ENCODE measurements at places on chromosomes 11 and 22. TPM values are rescaled to one million over a fixed set of nuclear protein-coding genes. Genes with fewer than 3 reads are reported as not detected.

GRCh38 chr11:34724973-34725372, 104.1 kb downstream of the EHF start:
- no peak for DNase-seq

DNA sequence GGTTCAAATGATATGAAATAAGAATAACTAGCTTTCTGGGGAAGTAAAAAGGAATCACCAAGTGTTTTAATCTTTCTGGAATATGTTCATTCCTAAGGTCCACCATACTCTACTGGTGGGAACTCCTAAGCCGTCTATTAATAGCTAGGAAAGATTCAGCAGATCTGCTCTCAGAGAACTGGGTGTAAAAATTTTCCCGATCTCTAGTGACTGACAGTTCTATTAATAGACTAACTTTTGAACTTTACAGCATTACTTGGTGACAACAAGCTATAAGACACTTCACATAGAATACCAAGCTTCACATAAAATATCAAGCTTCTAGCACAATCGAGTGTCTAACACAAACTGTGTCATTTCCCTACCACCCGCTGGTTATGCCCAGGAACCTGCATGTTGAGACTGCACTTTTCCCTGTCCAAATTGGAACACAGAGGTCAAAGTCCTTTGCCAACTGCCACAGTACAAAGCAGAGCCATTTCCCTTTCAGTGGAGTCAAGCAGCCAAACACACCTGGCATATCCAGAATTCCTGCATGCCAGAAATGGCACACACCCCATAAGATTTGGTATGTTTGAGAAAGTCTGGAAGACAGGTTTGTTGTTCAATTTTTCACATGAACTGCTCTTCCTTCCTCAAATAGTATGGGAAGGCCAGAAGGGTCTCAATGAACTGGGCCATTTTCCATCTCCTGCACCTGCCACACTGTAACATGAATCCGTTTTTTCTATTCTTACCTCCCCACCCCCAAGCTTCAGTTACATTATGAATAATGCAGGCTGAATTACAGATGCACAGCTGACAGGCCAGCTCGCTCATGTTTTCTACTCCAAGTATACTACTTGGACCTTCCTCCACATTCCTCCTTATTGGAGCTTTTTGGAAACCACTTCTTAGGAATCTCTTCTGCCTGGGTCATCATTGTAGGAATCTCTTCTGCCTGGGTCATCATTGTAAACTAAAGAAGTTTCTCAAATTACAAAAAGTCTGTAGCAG, 3.7 kb downstream of the OSBP start:
- DNase-seq: no peak

DNA sequence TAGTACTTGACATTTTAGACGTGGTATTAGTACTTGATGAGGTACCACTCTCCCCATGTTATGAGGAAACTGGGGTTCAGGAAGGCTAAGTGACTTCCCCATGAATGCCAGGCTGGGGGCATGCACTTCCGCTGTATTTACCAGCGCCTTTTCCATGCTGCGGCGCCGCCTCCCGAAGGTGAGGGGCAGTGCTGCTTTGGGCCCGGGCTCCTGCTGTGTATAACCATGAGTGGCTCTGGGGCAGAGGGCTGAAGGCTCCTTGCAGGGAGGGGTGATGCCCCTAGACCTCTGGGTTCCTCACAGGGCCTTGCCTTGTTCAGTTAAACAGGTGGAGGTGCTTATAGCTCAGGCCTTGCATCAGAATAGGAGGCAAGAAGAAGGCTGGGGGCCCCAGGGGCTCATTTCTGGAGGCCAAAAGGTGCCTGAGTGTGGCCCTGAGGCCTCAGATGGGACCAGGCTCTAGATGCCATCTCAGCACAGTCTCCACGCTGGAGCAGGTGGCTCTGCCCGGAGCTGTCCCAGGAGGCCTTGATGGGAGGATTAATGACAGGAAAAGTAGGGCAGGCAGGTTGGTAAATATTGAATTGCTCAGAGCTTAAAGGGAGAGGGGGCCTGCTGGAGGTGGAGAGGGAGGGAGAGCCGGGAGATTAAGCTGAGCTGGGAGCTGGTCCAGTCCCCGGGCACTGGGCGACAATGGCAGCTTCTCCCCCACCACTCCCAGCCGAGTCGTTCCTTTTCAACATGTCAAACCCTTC, 129.6 kb downstream of the CEP164 start:
- DNase-seq: no peak

- no peak for DNase-seq
These were observed 1.7 kb upstream of the OSM start for GRCh38 chr22:30268331-30268730.

GRCh38 chr22:47121791-47122190, 359.3 kb downstream of the TBC1D22A start:
- DNase-seq: no peak

- no peak for DNase-seq
These were observed 256.4 kb downstream of the NTM start for GRCh38 chr11:131626788-131627187.

DNA sequence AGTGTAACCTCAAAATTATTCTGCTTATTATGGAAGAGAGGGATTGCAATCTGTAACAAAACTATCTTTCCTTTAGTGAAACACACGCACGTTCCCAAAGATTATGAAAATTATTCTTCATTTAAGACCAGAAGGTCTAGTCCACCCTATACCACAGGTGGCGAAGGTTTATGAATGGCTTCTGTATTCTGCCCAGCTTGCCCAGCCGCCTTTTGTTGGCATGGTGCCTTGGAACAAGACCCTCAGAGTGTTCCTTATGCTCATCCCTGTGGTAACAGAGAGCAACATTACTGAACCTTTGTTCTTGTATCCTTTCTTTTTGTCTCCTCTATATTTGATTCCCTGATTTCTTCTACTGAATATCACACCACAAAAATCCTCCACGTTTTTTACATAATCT, 116.4 kb downstream of the FAR1 start:
- DNase-seq: no peak

DNA sequence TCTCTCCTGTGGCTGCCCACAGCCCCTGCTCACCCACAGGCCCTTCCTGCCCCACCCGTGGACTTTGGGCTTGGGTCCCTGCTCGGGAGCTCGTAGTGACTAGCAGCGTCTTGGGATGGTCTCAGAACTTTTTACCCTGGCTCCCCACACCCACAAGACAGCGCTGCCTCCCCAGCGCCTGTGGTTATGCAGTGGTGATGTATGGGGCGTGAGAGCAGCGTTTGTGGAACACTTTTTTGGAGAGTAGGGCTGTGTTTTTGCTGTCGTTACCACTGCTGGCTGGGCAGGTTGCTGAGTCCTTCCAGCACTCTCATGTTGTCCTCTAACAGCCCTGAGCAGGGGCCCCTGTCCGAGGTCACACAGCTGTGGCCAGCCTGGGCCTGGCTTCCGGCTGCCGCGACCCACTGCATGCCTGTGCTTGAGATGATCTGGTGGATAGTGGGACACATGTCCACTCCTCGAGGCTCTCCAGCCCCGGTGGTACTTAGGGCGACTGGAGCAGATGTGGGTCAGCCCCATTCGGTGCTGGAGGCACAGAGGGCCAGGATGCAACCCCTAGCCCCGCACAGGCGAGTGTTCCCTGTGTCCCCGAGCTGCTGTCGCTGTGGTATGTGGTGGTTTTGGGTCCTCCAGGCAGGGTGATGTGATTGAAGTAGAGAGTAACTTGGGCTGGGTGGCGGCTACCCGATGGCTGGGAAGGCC, 7.1 kb upstream of the GRAMD4 start:
- DNase-seq: no peak

- no peak for DNase-seq
These were observed 224.8 kb upstream of the RAG2 start for GRCh38 chr11:36822829-36823228.

CLNS1A gene
- 87.9 TPM for total RNA-seq

GLYAT gene
- total RNA-seq: not detected

RFPL3 gene
- total RNA-seq: not detected

FOLR1 gene
- not detected for total RNA-seq

POU2AF3 gene
- total RNA-seq: 10.9 TPM

SCO2 gene
- not detected for total RNA-seq

CALCA gene
- not detected for total RNA-seq

SMPD1 gene
- total RNA-seq: 32.5 TPM
